ENCODE measurements at places on chromosomes 12 and 14.

DNA sequence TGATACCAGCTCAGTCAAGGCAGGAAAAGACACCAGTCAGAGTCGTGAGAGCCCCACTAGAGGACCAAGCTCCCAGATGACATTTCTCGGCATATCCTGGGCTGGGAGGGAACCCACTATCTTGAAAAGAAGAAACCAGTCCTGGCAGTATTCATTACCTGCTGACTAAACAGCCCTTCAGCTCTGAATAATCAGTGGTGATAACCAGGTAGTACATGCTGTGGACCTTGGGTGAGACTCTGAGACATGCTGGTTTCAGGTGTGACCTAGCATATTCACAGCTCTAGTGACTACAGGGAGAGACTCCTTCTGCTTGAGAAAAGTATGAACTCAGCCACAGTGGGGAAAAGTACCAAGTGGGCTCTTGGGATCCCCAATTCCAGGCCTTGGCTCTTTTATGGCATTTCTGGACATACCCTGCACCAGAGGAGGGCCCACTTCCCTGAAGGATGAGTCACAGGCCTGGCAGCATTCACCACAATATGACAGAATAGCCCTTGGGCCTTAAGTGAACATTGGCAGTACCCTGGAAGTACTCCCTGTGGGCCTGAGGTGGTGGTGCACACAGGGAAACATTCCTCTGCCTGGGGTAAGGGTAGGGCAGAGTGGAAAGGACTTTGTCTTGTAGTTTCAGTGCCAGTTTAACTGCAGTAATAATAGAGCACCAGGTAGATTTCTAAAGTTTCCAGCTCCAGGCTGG is 82.6 kb upstream of the SLC38A4 start:
- DNase-seq: no peak

DNA sequence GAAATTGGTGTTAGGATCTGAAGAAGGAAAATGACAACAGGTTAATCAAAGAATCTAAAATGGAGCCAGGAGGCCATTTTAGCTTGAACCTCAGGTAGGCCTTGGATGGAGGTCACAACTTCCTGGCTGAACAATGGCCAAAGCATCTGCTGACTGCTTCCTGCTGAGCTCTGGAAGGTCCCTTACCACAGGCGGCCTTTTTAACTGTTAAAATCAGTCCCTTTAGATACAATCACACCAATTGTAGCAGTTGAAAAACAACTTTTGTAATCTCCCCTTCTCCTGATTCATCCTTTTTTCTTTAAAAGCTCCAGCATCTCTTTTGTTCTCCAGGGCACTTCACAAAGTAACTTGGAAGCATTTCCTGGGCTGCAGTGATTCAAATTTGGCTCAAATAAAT is 388.8 kb downstream of the PDZRN4 start:
- DNase-seq: no peak

DNA sequence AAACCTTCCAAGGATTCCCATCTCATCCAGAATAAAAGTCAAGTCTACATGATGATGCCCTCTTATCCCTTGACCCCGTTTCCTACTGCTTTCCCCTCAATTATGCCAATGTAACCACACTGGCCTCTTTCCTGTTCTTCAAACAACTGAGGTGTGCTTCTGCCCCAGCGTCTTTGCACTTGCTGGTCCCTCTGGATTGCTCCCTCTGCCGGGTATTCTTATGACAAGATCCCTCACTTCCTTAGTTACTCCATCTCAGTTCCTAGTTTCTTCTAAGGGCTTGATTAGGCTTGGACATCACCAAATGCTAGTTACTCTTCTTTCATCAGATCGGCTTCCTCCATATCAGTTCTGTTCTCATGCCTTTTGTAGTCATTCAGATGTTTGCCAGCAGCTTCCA is 32.7 kb upstream of the PELI2 start:
- DNase-seq: no peak

DNA sequence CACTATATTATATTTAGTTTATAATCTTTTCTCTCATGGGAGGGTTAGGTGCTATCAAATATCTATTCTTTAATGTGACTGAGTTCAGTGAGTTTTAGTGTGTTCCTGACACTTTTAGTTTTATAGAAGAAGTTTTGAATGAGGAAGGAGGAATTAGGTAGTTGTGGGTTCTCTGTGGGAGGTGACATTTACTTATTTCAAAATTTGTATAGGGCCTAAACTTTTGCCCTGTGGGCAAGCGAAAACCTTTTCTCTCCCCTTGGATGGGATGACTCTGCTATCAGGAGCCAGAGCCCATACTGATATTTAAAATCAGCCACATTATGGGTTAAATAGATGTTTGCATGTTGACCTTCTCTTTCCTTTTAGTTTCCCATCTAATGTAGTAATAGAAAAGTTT is 43.6 kb downstream of the SPATS2 start:
- no peak for DNase-seq

- no peak for DNase-seq
Observed at GRCh38 chr12:58811346-58811745, 109.0 kb downstream of the LRIG3 start.

- no peak for DNase-seq
Observed at GRCh38 chr12:76628745-76629144, 69.2 kb upstream of the OSBPL8 start.

GRCh38 chr14:64411001-64411400 is 22.8 kb downstream of the MTHFD1 start:
- no peak for DNase-seq

DNA sequence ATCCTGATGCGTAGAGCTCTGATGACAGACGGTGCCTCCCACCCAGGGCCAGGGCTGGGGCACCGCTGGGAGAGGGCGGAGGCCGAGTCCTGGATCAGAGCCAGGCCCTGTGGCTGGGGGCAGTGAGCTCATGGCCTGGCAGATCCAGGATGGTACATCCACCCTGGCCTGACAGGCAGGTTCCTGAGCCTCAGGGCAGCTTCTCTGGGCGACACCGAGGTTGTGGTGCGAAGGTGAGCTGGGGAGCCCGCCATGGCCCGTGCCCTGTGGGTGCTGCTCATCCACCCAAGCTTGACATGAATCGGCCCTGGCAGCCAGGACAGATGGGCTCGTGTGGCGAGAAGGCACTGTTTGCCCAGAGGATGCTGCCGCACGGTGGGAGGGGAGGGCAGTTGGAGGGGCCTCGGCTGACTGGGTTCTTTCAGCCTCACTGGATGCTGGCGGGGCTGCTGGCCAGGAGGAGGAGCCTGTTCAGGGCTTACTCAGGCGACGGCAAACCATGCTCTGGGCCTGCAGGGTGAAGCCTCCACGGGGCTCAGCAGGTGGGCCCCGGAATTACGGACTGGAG is 16.6 kb downstream of the LRTM2 start:
- no peak for DNase-seq

DNA sequence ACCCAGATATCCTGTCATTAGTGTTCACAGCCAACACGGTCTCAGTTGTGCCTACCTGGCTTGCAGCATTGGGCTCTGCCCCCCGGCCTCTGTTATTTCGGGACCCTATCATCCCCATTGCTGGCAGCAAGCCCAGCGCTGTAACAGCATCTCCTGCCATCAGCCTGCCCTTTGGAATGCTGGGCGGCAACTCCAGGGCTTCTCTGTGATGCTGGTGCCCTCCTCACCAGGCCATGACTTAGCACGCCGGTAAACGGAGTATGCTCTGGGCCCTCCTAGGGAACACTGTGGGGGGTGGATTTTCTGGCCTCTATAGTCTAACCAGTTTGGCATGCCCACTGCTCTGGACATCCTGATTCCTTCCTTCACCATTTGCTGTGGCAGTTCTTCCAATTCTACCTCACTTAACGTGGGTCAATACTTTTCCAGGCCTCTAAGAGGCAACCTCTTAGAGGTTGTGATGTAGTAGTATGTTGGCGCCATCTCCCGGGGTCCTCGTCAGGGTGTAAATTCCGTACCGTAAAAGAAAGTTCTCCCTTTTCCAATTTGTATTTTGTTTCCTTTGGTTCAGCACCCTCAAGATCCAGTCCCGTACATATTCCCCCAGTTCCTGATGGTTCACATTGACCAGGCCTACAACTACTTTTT is 80.0 kb downstream of the SINHCAF start:
- DNase-seq: no peak

GRCh38 chr12:119202544-119202943 is 23.8 kb downstream of the HSPB8 start:
- no peak for DNase-seq

DNA sequence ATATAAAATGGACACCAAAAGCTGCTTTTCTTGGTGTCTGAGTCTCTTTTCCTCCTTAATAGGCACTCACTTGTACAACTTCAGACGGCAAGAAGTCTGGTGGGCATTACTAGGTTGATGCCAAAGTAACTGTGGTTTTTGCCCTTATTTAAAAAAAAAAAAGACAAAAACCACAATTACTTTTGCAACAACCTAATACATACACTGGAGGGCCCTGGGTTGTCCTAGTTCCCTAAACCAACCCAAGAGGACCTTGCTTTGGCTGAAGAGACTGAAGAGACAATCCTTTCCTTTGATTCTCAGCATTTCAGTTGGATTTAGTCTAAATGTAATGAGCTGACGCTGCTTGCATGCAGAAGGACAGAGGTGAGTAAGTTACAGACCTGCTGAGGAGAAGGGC is 16.2 kb upstream of the PLEKHG3 start:
- no peak for DNase-seq

DNA sequence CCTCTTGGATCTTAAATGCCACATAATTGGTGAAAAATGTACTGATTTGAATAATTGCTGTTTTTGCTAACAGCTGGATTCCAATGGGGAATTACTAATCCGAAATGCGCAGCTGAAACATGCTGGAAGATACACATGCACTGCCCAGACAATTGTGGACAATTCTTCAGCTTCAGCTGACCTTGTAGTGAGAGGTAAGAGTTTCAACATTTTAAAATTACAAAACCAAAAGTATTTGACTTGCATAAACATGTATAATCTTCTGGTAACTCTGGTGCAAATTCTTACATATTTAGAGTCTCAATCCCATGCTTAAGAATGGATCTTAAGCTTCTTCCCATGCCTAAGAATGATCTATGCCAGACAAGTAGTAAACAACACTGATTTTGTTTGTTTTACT is 229.1 kb upstream of the PDZRN4 start:
- DNase-seq: no peak

- DNase-seq: no peak
Observed at GRCh38 chr12:92029902-92030586, 115.6 kb downstream of the BTG1 start.

DNA sequence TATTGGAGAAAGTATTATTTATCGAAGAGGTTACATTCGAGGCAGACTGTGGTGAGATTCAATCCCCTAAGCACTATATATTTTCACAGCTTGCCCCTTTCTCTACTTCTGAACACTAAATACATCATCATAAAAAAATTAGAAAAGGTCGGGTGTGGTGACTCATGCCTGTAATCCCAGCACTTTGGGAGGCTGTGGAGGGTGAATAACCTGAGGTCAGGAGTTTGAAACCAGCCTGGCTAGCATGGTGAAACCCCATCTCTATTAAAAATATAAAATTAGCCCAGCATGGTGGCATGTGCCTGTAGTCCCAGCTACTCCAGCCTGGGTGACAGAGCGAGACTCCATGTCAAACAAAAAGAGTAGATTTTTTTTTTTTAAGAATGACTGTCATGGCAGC is 70.6 kb upstream of the MYF6 start:
- no peak for DNase-seq

- no peak for DNase-seq
Observed at GRCh38 chr12:71684081-71684480, 1.8 kb upstream of the TMEM19 start.

- DNase-seq: no peak
Observed at GRCh38 chr12:95882080-95882479, 23.3 kb downstream of the SNRPF start.

DNA sequence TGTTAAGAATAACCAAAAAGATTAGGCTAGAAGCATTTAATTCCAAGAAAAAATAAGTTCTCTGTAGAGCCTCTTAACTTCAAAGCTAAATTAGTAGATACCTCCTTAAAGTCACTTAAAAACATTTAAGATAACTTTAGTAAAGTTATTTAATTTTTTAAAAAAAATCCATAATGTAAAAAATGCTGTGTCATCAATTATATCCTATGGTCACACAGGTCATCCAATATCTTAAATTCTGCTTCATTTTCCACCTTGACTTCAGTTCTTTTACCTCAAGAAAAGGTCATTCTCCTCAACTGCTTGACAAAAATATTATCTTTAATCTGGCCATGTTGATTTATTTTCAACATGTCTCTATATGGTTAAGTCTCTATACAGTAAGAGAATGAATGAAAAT is 274.3 kb downstream of the PRKD1 start:
- DNase-seq: no peak

DNA sequence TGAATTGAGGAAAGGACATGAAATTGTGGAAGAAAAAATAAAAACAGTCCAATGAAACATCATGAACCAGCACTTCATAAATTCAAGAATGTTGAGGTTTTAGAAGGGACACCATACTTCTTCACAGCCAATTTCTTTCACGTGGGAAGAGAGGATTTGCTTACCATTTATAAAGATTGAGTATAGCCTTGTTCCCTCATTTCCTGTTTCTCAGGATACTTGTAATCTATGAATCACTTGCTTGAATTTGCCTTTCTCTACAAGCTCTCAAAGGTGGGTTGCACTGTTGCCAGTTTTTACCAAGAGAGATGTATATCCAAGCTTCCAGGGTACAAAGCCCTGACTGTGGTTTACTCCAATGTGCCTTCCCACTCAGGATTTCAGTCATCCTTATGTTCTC is 116.1 kb downstream of the DUSP6 start:
- DNase-seq: no peak

GRCh38 chr12:47808050-47808449 is 11.7 kb downstream of the HDAC7 start:
- peak; percentile 78 for DNase-seq

- peak; percentile 40 for DNase-seq
Observed at GRCh38 chr12:67649570-67650387, 1.2 kb downstream of the DYRK2 start.

DNA sequence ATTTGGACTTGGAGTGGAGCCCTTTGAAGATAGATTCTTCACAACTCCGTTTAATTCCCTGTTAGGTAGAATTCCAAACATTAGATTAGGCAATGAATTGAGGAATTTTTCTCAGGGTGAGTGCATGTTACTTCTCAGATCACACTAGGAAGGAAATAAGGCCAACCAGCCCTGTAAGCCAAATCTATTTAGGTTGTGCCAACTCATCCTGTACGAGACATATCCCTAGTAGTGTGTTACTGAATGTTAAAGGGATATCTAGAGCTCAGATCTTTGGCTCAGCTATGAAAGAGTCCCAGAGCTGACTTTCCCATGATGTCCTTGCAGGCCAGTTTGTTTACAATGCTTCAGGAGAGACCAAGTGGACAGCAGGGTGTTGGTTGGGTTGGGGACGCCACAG is 45.6 kb downstream of the GPHB5 start:
- no peak for DNase-seq

- no peak for DNase-seq
Observed at GRCh38 chr12:27291862-27292261, 40.8 kb upstream of the BMAL2 start.

DNA sequence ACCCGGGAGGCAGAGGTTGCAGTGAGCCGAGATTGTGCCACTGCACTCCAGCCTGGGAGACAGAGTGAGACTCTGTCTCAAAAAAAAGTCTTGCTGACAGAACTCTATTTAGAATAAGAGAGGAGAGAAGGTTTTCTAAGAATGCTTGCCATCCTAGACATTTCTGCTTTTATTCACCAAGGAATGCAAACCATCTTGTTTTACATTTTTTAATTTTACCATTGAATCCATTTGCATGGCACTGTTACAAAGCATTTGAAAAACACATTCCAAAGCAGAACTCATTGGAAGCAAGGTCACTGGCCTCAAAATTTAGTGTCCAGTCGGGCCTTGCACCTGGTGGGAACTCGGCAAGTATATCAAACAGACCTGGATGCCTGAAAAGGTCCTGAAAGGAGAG is 44.2 kb upstream of the RASSF3 start:
- DNase-seq: no peak
